Activated T-helper 1 cell treated with anti-CD3 and anti-CD28 coated beads, Interleukin-2, amount 50 U/mL, for 16 hours (primary cell): ENCODE measurements at places on chromosomes 16 and 17.
A peak's percentile ranks its signal among the peaks of the same experiment; 100 is the strongest.

DNA sequence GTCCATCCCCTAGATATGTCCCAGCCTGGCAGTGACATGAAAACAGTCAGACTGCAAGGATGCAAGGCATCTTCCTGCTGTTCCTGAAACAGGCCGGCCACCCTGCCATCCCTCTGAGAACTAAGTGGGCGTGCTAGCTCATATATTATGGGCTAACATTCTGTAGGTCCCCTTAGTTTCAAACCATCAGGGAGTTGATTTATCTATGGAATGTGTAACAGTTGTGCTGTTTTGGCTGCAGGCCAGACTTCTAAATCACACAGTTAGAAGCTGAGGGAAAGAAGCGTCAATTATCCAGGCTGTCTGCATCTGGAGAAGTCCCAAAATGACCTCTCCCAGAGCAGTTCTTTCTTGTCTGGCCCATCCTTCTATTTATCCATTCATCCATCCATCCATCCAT, 102.7 kb upstream of the DNAH9 start:
- no peak for DNase-seq

- no peak for DNase-seq
Measured at GRCh38 chr17:42559075-42559474, 2.9 kb upstream of the COASY start.

DNA sequence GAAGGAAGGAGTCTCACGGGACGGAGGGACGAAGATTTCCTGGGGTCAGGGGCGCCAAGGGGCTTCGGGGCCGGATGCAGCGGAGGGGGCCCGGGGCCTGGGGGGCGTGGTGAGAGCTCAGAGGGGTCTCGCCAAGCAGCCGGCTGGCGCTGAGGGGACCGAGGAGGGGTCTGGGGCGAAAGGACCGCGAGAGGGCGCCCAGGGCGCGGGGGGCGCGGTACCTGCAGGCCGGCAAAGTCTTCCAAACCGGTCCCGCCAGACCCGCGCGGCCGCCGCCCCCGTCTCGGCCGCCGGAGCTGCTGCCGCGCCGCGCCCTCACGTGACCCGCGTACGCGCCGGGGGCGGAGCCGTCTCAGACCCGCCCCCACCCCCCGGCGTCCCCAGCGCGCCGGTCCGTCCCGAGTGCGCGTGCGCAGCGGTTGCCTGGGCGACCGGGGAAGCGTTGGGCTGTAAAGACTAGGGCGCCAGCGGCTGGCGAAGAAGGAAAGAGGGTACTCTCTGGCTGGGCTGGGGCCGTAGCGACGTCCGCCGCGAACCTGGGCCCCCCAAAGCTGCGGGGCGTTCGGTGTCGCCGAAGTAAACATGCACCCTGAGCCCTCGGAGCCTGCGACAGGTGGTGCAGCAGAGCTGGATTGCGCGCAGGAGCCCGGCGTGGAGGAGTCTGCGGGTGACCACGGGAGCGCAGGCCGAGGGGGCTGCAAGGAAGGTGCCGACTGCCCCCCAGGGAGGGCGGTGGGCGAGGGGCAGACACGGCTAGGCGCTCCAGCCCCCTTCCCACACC, at the start of the genes DNAAF1 and HSDL1:
TSS of gene DNAAF1 (plus strand) at position 450 of the 781 bp plus-strand sequence. CDS start at position 583, 133 bp downstream.
TSS of gene HSDL1 (minus strand) at position 319 of the 781 bp plus-strand sequence. CDS start 13,856 bp downstream, outside the sequence.
- DNase-seq = peak; percentile 95

DNA sequence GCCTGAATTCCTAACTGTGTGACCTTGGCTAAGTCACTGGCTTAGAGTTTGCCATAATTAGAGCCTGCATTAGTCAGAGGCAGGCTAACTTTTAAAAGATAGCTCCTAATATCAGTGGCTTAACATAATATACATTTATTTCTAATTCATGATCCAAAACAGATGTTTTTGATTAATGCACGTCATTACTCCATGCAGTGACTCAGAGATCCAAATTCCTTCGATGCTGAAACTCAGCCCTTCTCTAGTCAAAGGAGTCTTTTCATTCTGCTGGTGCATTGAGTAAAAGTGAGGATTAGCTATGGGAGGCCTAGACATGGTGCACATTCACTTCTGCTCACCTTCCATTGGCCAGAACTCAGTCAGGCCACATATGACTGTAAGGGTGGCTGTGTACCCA, 49.8 kb downstream of the IRX3 start:
- no peak for DNase-seq

DNA sequence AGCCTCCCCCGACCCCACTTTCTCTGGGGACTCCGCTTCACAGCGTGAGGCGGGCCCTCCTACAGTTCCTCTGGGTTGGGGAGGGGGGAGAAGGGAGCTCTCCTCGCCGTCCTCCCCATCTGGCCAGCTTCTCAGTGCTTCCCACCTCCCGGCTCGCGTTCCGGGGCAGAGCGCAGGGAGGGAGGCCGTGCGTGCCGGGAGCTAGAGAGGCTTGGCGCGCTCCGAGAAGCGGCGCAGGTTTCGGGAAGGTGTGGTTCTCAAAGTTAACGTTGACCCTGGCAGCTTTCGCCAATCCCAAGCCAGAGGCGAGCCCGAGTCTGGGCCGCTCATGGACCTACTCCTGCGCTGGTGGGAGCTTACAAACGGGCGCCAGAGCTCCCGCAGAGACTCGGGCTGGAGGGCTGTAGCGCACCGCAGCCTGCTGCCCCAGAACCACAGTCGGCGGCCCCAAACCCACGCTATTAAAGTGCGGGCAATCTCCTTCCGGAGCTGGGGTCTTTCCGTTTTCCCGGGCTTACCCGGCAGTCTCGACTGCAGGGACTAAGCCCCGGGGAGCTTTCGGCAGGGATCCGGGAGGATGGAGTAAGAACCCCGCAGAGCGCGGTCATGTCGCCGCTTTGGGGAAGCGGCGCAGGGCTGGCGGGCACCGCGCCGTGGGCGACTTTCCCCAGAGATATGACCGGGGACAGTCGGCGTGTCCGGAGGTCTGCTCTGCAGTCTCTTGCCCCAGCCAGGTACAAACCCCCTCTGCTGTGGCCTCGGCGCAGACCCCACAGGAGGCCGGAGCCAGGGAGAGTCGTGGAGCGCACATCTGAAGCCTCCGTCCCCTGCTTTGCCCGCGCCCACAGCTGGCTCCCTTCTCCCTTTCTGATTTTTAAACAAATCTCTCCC, 787 bp downstream of the CDH11 start:
- DNase-seq = no peak

DNA sequence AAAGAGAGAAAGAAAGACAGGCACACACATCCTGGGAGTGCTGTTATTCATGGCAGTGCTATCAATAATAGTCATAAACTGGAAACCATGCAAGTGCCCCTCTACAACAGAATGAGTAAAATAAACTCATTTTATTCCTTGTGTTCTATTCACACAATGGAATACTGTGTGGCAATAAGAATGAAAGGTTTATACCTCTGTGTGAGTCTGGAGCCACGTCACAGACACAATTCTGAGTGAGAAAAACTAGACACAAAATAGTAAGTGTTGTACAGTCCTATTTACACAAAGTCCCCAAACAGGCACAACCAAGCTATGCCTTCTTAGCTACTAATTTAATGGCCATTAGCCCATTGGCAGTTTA, 429.7 kb downstream of the SLC39A11 start:
- no peak for DNase-seq

GRCh38 chr16:4693956-4694641, 737 bp downstream of the NUDT16L1 start:
- no peak for DNase-seq

DNA sequence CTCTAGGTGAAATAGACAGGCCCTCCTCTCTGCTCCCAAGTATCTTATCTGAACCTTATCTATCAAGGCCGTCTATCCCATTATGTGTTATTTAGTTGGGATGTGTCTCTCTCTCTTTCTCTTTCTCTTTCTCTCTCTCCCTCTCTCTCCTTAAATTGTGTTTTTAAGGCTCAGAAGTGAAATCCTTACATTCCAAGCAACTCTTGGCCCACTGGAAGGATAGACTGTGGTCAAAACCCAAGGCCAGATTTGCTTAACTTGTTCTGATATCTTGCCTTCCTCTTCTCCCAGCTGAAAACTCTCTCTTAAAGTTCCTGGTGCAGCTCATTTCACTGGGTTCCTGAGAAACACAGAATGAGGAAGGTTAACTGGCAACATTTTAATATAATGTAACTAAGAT, 14.7 kb downstream of the CDRT4 start:
- no peak for DNase-seq

GRCh38 chr16:30526823-30527634, 663 bp upstream of the ZNF768 start:
- peak; percentile 77 for DNase-seq

- no peak for DNase-seq
Measured at GRCh38 chr17:49501496-49501895, 6.4 kb downstream of the NGFR start.

- DNase-seq = no peak
Measured at GRCh38 chr16:46627746-46628145, 6.6 kb upstream of the SHCBP1 start.

GRCh38 chr16:57316390-57317017, 32.0 kb upstream of the PLLP start:
- DNase-seq = no peak

GRCh38 chr17:61323909-61324868, 75.5 kb upstream of the TBX2 start:
- no peak for DNase-seq

- DNase-seq = no peak
Measured at GRCh38 chr16:4409081-4409932, 7.1 kb downstream of the CORO7 start.

- no peak for DNase-seq
Measured at GRCh38 chr16:68367030-68367429, 56.2 kb downstream of the PRMT7 start.

- DNase-seq = no peak
Measured at GRCh38 chr17:76582660-76583059, 3.0 kb downstream of the ST6GALNAC2 start.

- no peak for DNase-seq
Measured at GRCh38 chr16:56874800-56875199, 9.8 kb downstream of the SLC12A3 start.

DNA sequence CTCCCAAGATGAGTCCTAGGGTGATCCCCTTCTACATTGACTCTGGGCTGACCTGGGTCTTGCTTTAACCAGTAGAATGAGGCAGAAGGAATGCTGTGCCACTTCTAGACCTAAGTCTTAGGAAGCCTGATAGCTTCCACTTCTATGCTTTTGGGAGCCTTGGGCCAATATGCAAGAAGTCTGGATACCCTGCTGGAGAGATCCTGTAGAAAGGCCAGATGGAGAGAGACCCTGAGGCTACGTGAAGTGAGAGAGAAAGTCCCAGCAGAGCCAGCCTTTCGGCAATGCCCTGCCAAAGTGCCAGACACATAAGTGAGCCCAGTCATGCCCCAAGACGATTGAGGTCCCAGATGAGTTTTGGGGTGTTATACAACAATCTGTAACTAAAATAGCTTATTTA, 1.7 kb downstream of the KRT222 start:
- DNase-seq = no peak

GRCh38 chr17:69907132-69907847, 167.7 kb upstream of the KCNJ16 start:
- DNase-seq = no peak

GRCh38 chr17:65197201-65197600, 60.0 kb downstream of the RGS9 start:
- no peak for DNase-seq

DNA sequence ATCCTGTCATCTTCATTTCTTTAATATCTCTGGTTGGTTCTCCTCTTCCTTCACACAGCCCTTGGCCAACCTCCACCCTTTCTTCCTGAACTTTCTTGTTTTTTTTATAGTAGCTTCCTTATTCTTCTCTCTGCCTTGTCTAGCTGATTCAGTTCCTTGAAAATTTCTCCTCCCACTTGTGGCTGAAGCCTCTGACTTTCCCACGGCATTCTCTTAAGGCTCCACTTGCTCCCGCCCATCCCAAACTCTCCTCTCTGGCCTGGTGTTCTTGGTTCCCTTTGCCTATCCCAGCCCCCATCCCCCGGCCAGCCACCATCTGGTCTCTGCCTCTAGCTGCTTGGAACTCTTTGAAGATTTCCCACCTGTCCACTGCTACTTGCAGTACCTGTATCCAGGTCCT, 29.1 kb downstream of the NLRP1 start:
- no peak for DNase-seq

DNA sequence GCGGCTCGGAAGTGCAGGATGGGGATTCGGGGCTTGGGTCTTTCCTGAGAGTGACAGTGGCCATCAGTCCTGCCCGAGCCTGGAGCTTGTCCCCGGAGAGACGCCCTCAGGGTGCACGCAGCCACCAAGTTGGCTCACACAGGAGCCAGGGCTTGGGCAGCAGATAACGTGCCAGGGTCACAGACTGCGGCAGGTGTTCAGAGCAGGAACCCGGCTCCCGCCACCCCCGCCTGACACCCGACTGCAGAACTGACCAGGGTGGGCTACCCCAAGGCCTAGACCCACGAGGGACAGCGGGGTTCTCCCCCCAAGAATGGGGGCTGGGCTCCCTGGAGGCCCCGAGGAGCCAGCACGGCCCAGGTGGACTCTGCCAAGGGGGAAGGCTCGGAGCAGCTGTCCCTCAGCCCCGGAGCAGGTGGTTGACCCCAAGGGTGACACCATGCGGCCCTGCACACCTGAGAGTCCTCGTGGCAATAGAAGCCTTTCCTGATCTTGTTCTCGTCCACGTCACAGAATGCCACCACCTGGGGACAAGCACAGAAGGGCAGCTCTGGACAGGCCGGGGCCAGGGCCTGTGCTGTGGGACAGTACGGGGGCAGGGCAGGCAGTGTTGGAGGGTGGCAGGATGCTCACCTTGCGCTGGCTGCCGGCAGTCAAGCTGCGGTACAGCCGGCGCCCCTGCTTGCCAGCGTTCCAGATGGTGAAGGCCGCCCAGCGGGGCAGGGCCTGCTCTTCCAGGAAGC, 117.1 kb upstream of the ZNF750 start:
- no peak for DNase-seq

- DNase-seq = no peak
Measured at GRCh38 chr16:28923231-28923587, 1.8 kb downstream of the RABEP2 start.

DNA sequence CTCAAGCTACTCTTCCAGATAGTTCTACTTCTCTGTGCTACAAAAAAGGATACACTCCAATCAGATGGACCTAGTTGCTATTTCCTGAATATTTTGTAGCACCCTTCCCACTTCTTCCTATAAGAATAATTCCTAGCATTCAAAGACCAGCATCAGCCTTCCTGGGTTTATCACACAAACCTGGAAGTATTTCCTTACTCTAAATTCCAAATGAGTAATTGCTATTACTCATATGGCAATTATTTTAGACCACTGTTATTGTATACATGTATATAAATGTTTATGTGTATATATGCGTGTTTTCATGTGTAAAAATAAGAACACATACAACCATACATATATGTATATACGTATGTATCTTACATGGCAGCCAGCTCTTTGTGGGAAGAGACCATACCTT, 130.6 kb downstream of the MYO1D start:
- DNase-seq = no peak

DNA sequence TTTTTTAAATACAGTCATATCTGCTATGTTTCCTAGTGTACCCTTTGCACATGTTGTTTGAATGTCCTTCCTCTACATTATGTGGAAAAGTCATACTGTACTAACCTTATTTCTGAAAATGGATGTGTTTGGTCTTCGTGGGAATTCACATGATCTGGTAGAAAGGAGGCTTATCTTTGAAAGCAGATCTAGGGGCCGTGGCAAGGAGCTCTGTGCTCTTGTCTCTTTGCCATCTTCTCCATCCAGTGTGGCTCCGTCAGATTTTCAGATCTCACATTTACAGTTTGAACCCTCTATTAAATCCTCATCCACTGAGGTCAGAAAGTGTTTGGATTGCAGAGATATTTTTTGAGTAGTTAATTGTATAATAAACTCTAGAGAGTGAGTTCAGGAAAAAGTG, 32.9 kb downstream of the MAP2K4 start:
- no peak for DNase-seq

GRCh38 chr17:45361451-45361850, 44.6 kb upstream of the MAP3K14 start:
- no peak for DNase-seq
